ENCODE measurements at places on chromosomes 16 and 17.

DNA sequence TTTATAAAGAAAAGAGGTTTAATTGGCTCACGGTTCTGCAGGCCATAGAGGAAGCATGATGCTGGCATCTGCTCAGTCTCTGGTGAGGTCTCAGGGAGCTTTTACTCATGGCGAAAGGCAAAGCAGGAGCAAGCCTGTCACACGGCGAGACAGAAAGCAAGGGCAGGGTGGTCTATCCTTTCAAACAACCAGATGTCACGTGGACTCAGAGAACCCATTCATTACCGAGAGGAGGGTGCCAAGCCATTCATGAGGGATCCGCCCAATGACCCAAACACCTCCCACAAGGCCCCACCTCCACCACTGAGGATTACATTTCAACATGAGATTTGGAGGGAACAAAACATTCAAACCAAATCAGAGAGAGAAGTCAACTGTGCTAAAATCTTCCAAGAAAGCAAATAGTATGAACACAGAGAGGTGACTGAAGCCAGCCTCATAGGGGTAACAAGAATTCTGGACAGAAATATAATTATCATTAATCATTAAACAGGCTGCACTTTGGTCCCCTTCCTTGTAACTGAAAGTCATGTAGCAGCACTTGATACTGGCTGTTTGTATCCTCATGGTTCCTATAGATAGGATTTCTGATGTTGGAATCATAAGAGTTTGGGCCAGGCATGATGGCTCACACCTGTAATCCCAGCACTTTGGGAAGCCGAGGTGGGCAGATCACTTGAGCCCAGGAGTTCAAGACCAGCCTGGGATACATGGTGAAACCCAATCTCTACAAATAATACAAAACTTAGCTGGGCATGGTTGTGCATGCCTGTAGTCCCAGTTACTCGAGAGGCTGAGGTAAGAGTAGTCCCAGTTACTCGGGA lies 52.5 kb upstream of the B4GALNT2 start:
- no peaks in the 10 kb centered on the region for H3K36me3 ChIP-seq
- H3K27ac ChIP-seq = no peak overlapping the region

DNA sequence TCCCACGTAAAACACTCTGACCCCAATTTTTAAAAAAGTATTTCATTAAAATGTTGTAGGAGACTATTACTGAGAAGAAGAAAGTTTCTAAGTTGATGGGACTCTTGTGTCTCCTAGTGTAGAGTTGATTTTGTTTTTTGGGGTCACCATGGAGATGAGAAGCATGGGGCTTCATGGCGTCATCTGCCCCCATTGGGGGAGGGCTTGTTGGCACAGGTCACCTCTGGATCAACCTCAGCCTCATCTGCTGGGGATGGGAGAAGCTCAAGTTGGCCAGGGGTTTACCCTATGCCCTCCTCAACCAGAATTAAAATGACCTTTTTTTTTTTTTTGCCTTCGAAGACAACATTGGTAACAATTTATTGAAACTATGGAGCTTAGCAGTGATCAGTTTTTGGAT lies 28.3 kb downstream of the MSI2 start:
- H3K36me3 ChIP-seq = peaks cover 24% of the 10 kb centered on the region
- DNase-seq = no peak
- peaks cover 100% of the 10 kb centered on the region for H3K4me1 ChIP-seq
- H3K27ac ChIP-seq = peak overlapping the region; percentile 80
- peak overlapping the region; percentile 62 for H3K4me3 ChIP-seq
- peaks cover 3% of the 10 kb centered on the region for H3K27me3 ChIP-seq

DNA sequence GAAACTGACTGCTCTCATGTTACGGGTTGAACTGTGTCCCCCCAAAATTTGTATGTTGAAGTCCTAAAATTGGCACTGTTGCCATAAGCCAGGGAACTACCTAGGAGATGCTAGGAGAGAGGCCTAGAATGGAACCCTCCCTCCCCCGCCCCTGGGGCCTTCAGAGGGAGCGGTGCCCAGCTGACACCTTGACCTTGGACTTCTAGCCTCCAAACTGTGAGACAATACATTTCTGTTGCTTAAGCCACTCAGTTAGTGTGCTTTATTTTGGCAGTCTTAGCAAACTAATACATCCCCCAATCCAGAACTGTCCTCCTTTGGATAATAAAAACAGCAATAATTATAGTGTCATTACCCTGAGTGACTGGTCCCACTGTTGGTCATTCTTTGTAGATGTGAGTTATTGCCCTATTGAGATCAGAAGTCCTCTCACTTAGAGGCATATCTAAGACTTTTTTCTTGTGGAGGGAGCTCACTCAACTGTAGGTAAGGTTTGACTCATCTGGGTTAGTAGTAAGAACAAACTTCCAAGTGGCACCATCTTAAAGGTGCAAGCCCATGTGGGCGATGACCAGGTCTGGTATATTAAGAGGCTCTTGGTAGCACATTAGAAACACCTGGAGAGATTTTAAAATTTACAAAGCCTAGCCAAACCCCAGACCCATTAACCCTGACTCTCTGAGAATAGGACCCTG lies 93.0 kb upstream of the HLF start:
- DNase-seq = no peak
- H3K4me3 ChIP-seq = no peak overlapping the region
- H3K4me1 ChIP-seq = peaks cover 12% of the 10 kb centered on the region
- H3K27me3 ChIP-seq = peaks cover 3% of the 10 kb centered on the region
- peaks cover 26% of the 10 kb centered on the region for H3K36me3 ChIP-seq
- no peak overlapping the region for H3K27ac ChIP-seq

DNA sequence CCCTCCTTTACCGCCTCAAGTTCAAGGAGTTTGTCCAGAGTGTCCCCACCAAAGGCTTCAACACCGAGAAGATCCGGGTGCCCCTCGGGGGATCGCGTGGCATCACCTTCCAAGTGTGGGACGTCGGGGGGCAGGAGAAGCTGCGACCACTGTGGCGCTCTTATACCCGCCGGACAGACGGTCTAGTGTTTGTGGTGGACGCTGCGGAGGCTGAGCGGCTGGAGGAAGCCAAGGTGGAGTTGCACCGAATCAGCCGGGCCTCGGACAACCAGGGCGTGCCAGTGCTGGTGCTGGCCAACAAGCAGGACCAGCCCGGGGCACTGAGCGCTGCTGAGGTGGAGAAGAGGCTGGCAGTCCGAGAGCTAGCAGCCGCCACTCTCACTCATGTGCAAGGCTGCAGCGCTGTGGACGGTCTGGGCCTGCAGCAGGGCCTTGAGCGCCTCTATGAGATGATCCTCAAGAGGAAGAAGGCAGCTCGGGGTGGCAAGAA lies 1.1 kb downstream of the ARL4D start:
- no peaks in the 10 kb centered on the region for H3K36me3 ChIP-seq
- H3K27me3 ChIP-seq = no peaks in the 10 kb centered on the region
- no peak overlapping the region for H3K27ac ChIP-seq

- no peak overlapping the region for H3K27ac ChIP-seq
- peaks cover 15% of the 10 kb centered on the region for H3K4me1 ChIP-seq
- H3K4me3 ChIP-seq = no peak overlapping the region
- DNase-seq = no peak
These were observed 358.4 kb upstream of the CDH5 start for GRCh38 chr16:66008136-66008535.

DNA sequence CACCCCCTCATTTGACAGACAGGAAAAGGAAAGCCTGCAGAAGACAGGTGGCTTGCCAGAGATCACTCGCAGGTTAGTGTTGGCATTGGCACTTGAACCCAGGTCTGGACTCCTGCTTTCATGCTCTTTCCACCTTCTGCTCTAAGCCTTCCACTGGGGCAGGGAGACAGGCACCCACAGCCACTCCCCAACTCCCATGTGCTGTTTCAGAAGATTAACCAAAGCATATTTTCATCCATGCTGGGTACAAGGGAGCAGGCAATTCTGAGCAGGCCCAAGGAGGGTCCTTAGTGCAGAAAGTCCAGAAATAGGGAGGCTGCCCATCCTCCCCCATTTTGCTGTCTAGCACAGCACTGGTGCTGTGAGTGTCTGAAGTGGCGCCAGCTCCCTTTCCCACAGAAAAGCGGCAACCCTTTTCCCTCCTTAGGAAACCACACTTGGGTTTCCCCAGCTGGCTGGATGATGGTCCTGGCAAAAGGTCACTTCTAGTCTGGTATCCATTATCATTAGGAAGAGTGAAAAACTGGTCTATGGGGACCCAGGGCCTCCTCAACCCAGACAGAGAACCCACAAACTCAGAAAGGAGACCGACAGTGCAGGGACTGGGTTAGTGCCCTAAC lies 2.0 kb upstream of the CAVIN1 start:
- no peaks in the 10 kb centered on the region for H3K36me3 ChIP-seq
- peak overlapping the region; percentile 28 for H3K4me3 ChIP-seq
- H3K4me1 ChIP-seq = peaks cover 26% of the 10 kb centered on the region
- no peak overlapping the region for H3K27ac ChIP-seq
- DNase-seq = no peak
- H3K27me3 ChIP-seq = peaks cover 67% of the 10 kb centered on the region

- no peak for DNase-seq
- H3K36me3 ChIP-seq = no peaks in the 10 kb centered on the region
- peaks cover 52% of the 10 kb centered on the region for H3K4me1 ChIP-seq
- H3K27ac ChIP-seq = no peak overlapping the region
These were observed 8.6 kb downstream of the DOK4 start for GRCh38 chr16:57477531-57478202.

- peaks cover 8% of the 10 kb centered on the region for H3K27me3 ChIP-seq
These were observed 228.7 kb downstream of the SOX9 start for GRCh38 chr17:72349491-72349995.

DNA sequence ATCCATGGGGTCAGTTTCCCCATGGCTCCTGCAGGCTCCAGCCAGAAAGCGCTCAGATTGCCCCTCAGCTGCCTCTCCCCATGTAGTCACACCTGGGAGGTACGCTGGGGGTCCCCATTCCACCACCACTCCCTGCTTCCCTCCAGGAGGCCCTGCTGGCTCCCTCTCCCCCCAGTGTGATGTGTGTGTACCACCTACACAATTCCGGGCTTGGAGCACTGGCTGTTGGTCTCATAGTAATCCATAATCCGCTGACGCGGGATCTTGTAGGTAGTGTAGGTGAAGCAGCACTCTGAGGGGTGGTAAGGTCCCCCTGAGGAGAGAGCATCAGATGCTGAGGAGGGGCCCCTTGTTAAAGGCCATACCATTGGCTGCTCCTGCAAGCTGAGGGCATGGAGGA lies 2.4 kb downstream of the CCL14 start:
- H3K27me3 ChIP-seq = peaks cover 9% of the 10 kb centered on the region
- DNase-seq = no peak
- H3K27ac ChIP-seq = no peak overlapping the region
- H3K4me3 ChIP-seq = no peak overlapping the region
- no peaks in the 10 kb centered on the region for H3K36me3 ChIP-seq

GRCh38 chr16:4787627-4788482 lies at the start of gene SEPTIN12:
TSS of gene SEPTIN12 (minus strand) at chr16:4788345. CDS start at chr16:4787645, 700 bp downstream.
- peak within 1 kb of the TSS; percentile 70 for H3K27ac ChIP-seq
- peaks cover 18% of the 10 kb centered on the region for H3K4me1 ChIP-seq
- no peak for DNase-seq
- H3K36me3 ChIP-seq = no peaks in the 10 kb centered on the region

- H3K27ac ChIP-seq = no peak overlapping the region
- peak overlapping the region; percentile 90 for H3K4me3 ChIP-seq
- no peak for DNase-seq
- peaks cover 18% of the 10 kb centered on the region for H3K4me1 ChIP-seq
- H3K27me3 ChIP-seq = peaks cover 32% of the 10 kb centered on the region
- H3K36me3 ChIP-seq = peaks cover 4% of the 10 kb centered on the region
These were observed 497 bp upstream of the SLC38A7 start for GRCh38 chr16:58685084-58685449.

DNA sequence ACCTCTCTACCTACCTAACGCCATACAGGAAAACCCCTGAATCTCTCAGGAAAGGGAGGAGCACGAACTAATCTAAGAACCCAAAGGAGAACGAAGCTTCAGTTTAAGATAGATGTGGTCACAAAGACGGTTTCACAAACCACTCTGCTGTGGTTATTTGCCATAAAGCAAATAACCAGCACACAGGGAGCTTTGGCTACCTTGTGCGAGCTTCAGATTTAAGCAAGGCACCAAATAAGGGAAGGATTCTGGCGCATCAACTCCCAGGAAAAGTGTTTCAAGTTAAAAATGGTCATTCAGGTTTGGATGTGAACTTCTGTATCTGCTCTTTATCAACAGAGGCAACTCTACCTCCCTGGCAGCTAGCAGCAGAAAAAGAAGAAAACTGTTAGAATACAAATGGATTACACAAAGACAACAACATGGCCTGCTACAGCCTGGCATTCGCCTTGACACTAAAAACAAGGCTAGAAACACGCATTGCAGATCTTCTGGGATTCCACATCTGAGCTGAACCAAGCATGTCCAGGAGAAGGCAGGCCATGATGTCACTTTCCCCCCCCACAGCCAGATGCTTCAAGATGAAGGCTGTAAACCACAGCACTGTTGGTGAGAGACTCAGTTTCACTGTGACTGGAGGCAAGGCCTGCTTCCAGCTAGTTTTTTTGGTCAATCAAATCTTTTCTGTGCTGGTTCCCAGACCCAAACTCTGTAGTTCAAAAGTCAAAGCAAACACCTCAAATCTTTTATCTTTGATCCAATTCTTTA lies 43.6 kb downstream of the SMG6 start:
- peaks cover under 1% of the 10 kb centered on the region for H3K27me3 ChIP-seq
- H3K4me3 ChIP-seq = no peak overlapping the region
- H3K27ac ChIP-seq = peak overlapping the region; percentile 1
- H3K4me1 ChIP-seq = no peaks in the 10 kb centered on the region

DNA sequence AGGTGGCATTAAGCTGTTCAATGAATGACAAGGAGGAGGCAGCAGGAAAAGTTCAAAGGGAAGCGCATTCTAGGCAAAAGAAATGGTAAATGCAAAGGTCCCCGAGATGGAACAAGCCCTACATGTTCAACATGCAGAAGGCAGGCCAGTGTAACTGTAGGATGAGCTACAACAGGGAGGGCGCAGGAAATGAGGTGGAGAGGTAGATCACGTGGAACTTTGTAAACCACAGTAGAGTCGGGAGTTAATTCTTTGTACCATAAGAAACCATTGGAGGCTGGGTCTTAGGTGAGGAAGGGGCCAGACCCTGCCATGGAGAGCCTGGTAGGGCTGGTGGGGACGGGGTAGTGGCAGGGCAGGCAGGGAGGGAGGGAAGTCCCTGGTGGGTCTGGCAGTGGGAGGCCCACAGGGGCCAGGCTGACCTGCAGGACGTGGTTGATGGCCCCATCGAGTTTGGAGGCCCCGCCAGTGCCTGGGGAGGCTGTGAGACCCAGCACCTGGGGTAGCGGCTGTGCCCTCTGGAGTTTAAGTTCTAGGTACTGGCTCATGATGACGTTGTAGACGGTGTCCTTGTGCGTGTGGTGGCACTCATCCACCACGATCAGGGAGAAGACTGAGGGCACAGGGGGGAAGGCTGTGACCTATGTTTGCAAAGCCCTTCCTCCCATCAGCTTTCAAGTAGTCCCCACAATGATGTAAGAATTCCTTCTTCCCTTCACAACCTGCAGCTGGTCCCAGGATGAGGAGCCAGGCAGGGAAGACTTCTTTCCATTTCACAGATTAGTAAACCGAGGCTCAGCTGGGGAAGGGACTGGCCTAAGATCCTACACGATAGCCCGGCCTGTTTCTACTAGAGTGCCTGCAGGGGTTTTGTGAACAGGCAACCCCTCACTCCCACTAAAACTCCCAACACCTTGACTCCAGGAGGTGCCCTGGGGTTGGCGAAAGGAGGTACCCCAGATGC lies 1.9 kb downstream of the DHX58 start:
- peaks cover 2% of the 10 kb centered on the region for H3K36me3 ChIP-seq
- H3K27ac ChIP-seq = no peak overlapping the region
- H3K4me1 ChIP-seq = peaks cover 38% of the 10 kb centered on the region

GRCh38 chr16:76346210-76346609 lies 69.0 kb downstream of the CNTNAP4 start:
- no peak for DNase-seq
- H3K36me3 ChIP-seq = no peaks in the 10 kb centered on the region
- H3K4me3 ChIP-seq = no peak overlapping the region
- no peak overlapping the region for H3K27ac ChIP-seq

Measured in nephron progenitor cell (in vitro differentiated cells).